ENCODE measurements at places on chromosomes 5 and 9.

DNA sequence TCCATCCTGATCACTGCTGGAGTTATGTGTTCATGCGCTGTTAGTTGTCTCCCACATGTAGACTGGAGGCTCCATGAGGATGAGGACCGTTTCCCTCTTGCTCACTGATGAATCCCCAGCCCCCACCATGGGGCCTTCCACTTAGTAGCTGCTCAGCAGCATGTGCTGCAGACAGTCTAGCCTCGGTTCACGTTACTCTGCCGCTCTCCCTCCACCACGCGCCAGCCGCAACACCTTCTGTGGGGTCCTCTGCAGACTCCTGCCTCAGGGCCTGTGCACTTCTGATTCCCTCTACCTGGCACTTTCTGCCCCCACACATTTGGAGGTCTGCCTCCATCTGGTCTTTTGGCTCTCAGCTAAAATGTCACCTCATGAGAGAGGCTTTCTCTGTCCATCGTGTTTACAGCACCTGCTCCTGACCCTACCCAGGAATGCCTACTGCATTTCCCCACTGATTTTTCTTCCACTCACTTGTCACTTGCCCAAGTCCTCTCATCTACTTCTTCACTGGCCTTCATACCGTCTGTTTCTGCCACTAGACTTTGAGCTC is 36.3 kb downstream of the STK10 start:
- no peak for DNase-seq

DNA sequence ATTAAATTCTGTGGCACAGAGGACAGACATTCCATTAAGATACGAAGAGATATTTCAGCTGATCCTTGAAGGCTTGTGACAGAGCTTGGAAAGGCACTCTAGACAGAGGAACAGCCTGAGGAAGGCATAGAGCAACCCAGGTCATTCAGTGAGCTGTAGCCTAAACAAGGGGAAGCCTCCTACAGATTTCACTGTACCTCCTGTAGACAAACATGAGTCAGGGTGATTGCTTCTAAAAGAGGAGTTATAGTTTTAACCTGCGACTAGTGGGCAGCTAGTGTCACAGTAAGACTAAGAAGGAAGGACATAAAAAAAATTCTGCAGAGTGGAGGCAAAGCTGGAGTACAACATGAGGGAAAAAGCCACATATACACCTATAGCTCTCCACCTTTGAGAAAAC is 43.5 kb upstream of the ANKDD1B start:
- DNase-seq, result no peak

GRCh38 chr5:3428334-3428733 is 167.3 kb upstream of the IRX1 start:
- DNase-seq, result no peak

DNA sequence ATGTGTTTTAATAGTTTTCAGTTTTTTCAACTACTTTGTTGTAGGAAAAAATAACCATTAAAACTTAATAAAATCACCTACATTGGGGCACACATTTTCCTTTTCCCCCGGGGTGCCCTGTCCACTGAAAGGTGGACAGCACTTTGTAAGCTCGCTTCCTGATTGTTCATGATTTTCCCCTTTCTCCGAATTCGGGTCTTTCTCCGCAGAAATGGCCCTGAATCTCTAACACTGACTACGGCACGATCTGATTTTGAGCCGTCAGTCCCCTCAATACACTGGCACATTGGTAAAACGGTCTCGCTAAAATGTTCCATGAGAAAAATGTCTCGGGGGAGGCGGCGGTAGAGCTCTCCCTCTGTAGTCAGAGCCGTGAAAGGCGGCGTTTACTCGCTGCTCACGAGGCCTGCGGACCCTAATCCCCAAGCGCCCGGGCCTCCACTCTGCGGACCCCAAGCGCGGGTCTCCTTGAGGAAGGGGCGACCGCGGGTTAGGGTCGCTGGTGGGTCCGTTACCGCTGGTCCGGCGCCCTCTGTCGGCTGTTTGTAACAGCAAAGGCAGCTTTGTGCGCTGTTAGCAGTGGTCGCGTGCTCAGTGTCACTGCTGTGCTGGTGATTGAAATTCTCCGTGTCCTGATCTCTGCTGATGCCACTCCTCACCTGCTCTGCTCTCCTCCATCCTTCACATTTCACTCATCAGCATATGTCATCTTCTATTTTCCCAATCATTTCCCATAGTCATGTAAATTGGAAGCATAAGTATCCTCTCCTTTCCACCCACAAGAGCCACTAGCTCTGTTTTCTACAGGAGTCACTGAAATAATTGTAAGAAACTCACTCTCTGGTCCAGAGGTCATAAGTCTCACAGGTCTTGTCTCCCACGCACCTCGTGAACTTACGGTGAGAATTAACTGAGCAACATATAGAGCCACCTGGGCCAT is 10.8 kb upstream of the IFNA2 start:
- peak; percentile 37 for DNase-seq

- DNase-seq, result no peak
Measured at GRCh38 chr5:79552984-79553383, 39.0 kb upstream of the HOMER1 start.

- no peak for DNase-seq
Measured at GRCh38 chr5:175746851-175747250, 89.0 kb downstream of the HRH2 start.

DNA sequence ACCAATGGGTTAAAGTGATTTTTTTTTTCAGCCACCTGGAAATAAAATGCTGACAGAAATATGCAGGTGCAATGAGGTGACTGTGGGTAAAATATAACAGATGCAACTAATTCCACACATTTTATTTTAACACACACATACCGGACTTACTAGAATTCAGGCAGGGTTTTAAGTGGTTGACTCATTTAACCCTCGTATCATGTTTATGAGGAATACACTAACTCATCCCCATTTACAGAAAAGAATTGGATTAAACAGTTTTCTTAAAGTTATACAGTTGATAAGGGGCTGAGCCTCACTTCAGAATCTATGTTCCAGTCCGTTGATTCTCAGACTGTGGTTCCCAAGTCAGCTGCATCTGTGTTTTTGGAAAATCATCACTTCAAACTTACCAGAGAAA is 207.5 kb downstream of the CHSY3 start:
- DNase-seq, result no peak

DNA sequence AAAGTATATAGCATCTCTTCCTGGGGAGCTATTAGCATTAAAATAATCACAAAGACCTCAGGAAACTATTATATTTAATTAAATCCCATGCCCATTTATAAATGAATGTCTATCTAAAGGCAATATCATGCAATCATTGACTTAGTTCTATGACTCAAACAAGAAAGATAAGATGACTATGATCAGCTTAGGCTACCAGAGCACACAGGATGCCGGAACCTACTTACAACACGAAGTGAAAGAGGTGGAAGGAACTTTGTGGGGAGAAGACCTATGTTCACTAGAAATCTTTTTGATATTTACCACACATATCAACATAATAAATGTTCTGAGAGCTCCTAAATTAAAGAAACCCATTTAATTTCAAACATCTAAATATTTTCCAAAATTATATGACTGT is 344.2 kb upstream of the CYLC2 start:
- DNase-seq, result no peak

GRCh38 chr5:150508277-150508640 is 328 bp downstream of the NDST1 start:
- DNase-seq, result no peak

DNA sequence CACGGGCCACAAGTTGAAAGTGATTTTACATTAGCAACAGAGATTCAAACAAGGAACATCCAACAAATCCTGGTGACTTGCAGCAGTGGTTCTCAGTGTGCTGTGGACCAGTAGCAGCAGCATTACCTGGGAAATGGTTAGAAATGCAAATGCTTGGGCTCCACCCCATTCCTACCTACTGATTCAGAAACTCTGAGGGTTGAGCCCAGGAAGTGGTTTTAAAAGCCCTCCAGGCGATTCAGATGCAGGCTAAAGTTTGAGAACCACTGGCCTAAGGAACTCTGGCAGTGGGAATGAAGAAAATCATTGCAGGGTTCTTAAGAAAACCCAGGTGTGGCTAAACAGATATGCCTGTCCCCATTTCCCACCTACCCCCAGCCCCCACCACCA is 398.8 kb downstream of the ENC1 start:
- no peak for DNase-seq

- DNase-seq, result no peak
Measured at GRCh38 chr5:1879292-1880263, 3.1 kb downstream of the IRX4 start.

DNA sequence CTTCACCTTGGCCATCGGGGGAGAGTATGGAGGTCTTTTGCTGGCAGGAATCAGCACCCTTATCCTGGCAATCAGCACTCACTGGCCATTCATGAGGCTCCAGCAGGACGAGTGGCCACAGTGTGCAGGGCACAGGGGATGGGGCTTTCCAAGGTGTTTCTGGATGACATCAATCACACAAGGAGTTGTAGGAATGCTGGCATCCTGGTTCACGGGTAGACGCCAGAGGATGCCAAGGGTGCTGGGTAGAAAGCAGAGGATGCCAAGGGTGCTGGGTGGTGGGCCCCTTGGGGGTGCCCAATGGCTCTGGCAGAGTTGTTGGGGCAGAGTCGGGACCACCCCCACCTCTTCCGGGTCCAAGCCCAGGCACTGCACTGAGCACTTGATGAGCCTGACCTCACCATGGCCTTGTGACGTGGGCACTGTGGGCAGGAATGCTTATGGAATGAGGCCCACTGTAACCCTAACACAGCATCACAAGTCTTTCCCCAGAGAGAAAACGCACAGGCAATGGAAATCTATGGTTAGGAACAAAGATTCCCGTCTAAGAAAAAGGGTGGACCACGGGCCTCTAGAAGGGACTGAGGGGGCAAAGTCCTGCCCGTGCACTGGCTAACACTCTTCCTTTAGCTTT is 29.1 kb downstream of the CEL start:
- no peak for DNase-seq

GRCh38 chr5:148336704-148337435 is 1.5 kb downstream of the SPINK9 start:
- DNase-seq, result no peak

- no peak for DNase-seq
Measured at GRCh38 chr5:171975877-171976667, 30.4 kb downstream of the FBXW11 start.

DNA sequence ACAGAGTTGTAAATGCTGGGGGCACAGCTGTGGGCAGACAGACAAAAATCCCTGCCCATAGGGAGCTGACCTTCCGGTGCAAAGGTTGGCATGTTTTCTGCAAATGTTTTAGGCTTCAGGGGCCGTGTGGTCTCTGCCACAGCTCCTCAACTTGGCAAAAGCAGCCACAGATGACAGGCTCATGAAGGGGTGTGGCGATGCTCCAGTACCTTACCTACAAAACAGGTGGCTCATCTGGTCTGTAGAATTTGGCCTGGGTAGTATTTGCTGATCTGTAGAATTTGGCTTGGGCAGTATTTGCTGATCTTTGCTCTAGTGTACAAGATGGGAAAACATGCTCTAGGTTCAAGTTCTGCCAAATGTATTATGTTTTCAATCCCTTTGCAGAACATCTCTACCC is 283.9 kb downstream of the GADD45G start:
- DNase-seq, result no peak

GRCh38 chr9:117282541-117282940 is 132.3 kb downstream of the ASTN2 start:
- no peak for DNase-seq

Measured in activated effector memory CD4-positive, alpha-beta T cell treated with Interleukin-2 at 50 U/mL for 16 hours (primary cell).